ENCODE measurements at places on chromosomes 5 and 9.

- no peak for DNase-seq
Measured at GRCh38 chr5:169791251-169791650, 154.2 kb downstream of the DOCK2 start.

GRCh38 chr5:141814064-141814964 is 63.9 kb downstream of the PCDH1 start:
- DNase-seq, result peak; percentile 16

- no peak for DNase-seq
Measured at GRCh38 chr5:29795096-29795652, 1398.3 kb upstream of the CDH6 start.

DNA sequence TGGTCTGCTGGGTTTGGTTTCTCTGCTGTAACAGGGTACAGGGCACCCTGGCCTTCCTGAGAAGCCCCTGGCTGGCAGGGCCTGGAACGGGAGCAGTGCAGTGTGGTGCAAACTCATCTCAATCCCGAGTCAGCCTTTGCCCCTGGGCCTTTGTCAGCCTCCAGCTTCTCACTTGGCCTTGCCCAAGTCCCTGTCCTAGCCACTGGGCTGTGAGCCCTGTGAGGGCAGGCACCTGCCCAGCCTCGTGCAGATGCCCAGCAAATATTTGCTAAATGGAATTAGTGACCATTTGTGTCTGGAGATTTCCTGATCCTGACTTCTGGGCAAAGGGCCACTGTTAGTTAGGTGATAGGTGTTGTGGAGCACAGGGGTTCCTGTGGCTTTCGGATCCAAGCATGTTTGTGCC is 13.0 kb downstream of the RGS3 start:
- no peak for DNase-seq

DNA sequence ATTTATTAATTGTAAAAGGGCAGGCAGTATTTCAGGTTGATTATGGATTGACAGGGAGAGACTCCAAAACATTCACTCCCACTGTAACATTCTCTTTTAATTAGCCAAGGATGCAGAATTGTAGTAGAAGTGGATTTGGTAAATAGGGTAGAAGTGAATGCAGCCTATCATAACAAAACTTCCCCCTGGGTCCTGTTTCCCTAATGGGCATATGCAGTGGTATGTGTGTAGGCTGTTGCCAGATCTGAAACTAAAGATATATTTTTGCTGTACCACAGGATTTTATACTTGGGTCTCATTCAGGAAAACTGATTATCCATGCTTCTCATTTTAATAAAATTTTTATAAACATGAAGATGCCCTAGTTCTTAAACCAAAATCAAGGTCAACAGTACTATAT is 351.2 kb downstream of the KDM4C start:
- DNase-seq, result no peak

DNA sequence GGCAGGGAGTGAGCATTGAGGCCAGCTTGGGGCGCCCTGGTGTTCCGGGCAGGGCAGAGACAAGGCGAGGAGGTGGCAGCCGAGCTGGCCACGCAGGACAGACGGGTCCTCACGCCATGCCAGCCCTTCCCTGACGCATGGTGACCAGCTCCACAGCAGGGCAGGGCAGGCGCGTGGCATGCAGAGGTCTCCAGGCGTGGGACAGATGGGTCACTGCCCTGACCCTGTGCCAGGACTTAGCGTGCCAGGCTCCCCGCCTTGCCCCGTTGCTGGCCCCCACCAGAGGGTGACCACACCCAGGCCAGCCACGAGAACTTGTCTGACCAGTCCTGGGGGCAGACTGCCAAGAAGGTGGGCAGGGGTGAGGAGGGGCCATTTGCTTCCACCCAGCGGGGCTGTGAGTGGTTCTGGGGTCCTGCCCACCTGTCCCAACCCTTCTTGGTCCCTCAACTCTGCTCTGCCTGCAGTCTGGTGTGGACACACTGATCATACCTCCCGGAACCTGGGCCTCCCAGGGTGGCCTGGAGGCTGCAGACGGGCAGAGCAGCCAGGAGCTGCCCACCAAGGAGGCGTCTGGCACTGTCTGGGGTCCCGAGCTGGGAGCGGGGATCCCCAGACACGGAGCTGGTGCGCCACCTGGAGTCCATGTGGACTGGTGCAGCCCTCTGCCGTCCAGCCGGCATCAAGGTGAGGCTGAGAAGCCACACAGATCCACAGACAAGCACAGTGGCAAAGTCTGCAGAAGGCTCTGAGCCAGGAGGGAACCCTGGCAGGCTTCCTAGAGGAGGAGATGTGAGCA is at the start of gene RNF224:
TSS of gene RNF224 (plus strand) at position 449 of the 799 bp plus-strand sequence. CDS start 834 bp downstream, outside the sequence.
- DNase-seq, result peak; percentile 74

DNA sequence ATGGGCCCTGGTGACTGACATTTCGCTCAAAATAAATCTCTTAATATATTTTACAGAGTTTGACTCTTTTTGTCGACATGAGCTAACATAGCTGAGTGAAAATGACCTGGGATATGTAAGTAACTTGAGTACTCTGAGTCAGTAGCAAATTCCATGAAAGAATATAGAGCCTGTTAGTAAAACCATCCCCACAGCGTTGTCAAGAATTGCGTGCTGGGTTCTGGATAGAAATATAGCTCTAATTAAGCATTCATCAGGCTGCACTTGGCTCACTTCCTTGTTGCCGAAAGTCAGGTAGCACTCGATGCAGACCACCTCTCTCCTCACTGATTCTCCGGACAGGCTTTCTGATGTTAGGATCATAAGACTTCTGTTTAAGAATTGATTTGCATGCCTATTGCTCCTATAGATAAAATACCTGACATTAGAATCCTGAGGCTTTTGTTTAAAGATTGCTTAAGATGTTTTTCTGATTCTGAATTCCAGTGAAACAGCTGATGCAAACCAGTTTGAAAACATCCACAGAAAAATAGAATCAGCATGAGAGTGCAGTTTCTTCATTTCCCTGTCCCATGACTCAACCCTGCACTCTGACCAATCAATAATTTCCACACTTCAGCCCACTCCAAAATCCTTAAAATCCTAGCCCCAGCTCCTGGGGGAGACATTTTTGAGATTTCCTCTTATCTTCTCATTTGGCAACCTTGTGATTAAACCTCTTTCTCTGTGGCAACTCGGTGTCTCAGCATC is 310.6 kb downstream of the DIRAS2 start:
- no peak for DNase-seq

GRCh38 chr9:16363916-16364315 is 506.6 kb downstream of the BNC2 start:
- no peak for DNase-seq

DNA sequence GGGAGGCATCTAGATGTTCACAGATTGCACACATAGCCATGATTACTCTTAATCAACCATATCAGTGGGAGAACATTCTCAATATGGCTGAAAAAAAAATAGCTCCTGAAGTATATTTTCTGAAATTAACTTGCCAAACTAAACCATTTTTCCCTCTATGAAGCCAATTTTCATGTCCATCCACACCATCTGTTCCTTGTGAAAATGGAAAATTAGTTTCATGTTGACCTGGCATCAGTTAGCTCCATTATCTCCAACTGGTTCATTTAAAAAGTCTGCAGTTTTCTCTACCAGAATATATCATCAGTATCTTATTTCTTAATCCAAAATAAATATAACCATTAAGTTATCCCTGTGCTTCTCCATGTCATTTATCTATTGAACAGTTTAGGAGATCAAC is 138.8 kb upstream of the CDH10 start:
- DNase-seq, result no peak

DNA sequence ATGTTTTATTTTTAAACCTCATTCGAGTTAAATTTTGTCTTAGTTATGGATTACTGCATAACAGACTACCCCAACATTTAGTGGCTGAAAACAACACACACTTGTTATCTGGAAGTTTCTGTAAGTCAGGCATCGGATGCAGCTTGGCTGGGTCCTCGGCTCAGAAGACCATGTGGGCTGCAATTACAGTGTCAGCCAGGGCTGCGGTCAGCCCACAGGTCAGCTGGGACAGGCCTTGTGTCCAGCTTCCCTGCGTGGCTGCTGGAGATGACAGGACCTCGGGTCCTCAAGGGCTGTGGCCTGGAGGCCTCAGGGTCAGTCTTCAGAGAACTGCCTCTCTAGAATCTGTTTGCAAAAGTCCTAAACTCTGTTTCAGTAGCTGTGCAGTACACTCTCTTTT is 219.0 kb upstream of the IRX1 start:
- DNase-seq, result no peak

GRCh38 chr9:95954940-95955339 is 79.4 kb downstream of the ERCC6L2 start:
- no peak for DNase-seq

GRCh38 chr9:77909306-77909705 is 122.3 kb downstream of the GNAQ start:
- DNase-seq, result no peak

- no peak for DNase-seq
Measured at GRCh38 chr5:139513852-139514485, 31.4 kb upstream of the STING1 start.

DNA sequence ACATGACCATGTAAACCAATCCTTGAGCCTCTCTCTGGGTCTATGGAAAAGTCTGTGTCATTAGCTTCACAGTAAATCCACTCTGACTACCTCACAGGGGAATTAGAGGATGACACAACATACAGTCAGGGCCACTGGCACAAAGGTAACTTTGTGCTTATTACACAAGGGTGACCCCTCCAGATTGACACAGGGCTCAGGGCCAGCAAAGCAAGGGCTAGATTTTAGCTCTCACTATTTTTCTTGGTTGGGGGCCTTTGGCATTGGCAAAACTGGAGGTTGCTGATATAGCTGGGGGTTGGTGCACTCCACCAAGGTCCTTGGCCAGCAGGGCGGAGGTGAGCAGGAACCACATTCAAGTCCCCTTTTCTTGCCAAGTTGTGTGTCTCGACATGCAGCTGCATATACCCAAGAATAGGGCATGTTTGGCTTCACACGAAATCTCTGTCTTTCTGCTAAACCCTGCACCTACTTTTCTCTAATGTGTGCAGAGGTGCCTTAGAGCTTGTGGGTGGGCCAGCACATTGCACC is 15.2 kb upstream of the OSMR start:
- DNase-seq, result no peak

DNA sequence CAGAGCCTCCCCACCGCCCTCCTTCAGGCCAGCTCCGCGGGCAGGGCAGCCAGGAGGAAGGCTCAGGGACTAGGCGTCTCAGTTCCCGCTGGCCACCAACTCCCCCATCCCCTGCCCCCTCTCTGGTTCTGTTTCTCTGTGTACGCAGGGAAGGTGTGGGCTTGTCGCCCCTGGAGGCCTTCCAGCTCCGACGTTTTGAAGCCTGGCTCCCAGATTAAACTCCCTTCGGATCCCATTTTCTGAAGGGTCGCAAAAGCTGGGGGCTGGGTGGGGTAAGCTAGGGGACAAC is 346 bp downstream of the ATOX1 start:
- DNase-seq, result no peak

GRCh38 chr5:15834596-15835245 is 334.7 kb downstream of the FBXL7 start:
- DNase-seq, result no peak

DNA sequence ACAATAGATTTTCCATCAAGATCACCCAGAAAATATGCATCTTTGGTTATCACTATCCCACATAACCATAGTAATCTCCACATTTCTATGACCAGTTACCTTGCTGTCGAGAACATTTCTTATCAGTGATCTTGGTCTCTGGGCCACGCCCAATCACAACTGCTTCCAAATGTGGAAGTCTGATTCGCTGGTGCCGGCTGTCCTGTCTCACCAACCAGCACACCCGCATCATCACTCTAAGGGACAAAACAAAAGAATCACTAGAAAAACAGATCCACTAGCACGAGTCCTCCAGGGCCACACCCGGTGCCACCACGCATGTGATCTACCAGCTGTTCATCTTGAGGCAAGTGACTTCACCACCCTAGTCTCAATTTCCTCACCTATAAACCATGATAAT is 11.8 kb downstream of the APTX start:
- no peak for DNase-seq

- no peak for DNase-seq
Measured at GRCh38 chr9:37582548-37583157, 6.5 kb upstream of the FBXO10 start.
